Muscle of arm (tissue), 14 donors: ENCODE measurements at places on chromosomes 6 and 20. TPM values are rescaled to one million over a fixed set of nuclear protein-coding genes. Genes with fewer than 3 reads are reported as not detected.

GRCh38 chr20:4451487-4452081 is 270.1 kb upstream of the PRND start:
- no peak for DNase-seq

- DNase-seq = no peak
These were observed 16.5 kb downstream of the ACTR5 start for GRCh38 chr20:38764567-38765318.

GRCh38 chr6:56764081-56764566 is 121.4 kb upstream of the DST start:
- DNase-seq = no peak

DNA sequence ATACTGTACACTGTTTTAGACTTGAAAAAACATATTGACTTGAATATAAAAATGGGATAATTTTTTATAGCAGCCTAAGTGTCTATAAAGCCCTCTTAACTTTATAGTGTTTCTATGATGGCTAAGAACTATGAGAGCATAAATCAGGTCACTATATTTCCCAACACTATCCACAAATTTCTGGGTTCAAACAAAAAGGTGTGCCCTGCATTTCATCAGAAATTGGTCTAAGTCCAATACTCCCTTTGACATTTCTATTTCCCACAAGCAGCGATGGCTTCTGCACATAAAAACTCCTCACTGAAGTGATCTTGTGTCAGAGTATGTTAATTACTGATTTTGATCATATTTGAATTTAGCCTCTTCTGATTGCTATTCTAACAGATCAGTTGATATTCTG is 143.9 kb downstream of the WDR27 start:
- DNase-seq = no peak

DNA sequence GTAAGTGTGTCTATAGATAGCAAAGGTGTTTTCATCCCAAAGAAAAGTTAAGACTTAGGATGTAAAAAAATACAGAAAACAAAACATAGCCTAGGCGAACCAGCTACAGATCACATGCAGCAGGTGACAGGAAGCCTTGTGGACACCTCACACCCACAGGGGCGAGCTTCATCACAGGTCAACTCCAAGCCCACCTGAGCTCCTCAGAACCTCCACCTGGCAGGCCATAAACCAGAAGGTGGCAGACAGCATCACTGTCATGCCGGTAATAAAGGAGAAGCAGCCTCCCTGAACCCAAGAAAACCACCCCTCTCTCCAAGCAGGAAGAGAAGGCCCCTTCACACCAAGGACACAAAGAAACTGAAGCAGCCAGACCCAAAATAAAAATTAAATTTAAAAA is 1.0 kb downstream of the RALGAPA2 start:
- DNase-seq = no peak

GRCh38 chr6:24327756-24328155 is 30.1 kb downstream of the DCDC2 start:
- no peak for DNase-seq

UST gene
- 10.0 TPM for polyA plus RNA-seq

KIF25 gene
- 1.2 TPM for polyA plus RNA-seq

WFDC6 gene
- polyA plus RNA-seq = not detected

PAK5 gene
- 0.09 TPM for polyA plus RNA-seq

FRMD1 gene
- 0.19 TPM for polyA plus RNA-seq

NDUFAF4 gene
- 25.7 TPM for polyA plus RNA-seq
